ENCODE measurements at places on chromosomes 1 and 21.

- no peak for DNase-seq
Observed at GRCh38 chr1:31441073-31441472, 28.1 kb downstream of the SERINC2 start.

GRCh38 chr1:44019466-44019948, 11.8 kb downstream of the SLC6A9 start:
- no peak for DNase-seq

DNA sequence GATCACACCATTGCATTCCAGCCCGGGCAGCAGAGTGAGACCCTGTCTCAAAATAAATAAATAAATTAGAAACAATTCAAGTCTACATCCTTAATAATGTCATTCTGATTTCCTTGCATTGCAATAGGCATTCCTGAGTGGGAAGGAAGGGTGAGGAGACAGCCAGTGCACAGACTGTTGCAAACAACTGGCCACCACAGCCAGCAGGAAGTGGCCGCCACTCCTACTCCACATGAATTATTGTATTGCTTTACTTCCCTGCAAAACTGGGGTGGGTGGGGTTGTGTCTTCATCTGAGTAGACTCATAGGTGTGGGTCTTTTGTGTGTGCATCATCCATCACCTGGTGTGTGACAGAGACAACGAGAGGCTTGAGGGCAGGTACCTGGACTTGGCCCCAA, 60.1 kb downstream of the OPTC start:
- DNase-seq = no peak

GRCh38 chr1:26239936-26240335, 5.9 kb downstream of the CEP85 start:
- no peak for DNase-seq

GRCh38 chr21:20971296-20971921, 26.8 kb upstream of the NCAM2 start:
- DNase-seq = no peak

GRCh38 chr1:113210248-113210647, 137.2 kb downstream of the LRIG2 start:
- DNase-seq = no peak

DNA sequence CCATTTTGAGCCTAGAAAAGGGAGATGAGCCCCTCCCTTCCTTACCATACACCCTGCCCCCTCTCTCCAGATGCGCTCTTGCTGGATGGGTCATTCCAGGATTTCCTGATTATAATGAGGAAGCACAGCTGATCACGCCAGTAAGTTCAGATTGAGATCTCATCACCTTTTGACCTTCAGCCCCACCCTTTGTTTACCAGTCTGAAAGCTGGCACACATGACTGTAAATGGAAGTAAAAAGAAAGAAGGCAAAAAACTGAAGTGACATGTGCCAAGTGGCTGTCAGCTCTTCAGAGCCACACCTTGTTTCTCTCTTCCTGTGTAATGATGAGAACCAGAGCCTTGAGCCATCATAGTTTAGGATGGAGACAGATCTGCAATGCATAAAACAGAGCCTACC, 27.9 kb downstream of the S1PR1 start:
- DNase-seq = no peak

DNA sequence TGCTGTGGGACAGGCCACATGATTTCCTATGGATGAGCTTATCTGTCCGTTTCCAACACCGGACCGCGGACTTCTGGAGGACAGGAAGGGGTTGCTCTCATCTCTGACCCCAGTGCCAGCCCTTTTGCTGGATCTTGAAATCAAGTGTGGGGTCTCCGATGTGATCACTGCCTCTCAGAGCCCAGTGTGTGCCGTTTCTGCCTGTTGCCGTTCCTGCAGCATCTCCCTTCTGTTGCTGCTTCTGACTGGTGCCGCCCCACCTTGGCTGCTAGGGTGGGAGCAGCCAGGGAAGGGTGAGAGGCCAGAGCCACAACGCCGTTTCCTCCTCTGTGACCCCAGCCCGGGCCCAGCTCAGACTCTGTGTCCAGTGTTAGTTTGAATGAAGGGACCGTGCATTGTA, 67.3 kb upstream of the WNT4 start:
- no peak for DNase-seq

GRCh38 chr1:182910143-182910542, 42.8 kb downstream of the SHCBP1L start:
- DNase-seq = no peak

- no peak for DNase-seq
Observed at GRCh38 chr1:89068291-89068690, 3.3 kb upstream of the GBP1 start.

DNA sequence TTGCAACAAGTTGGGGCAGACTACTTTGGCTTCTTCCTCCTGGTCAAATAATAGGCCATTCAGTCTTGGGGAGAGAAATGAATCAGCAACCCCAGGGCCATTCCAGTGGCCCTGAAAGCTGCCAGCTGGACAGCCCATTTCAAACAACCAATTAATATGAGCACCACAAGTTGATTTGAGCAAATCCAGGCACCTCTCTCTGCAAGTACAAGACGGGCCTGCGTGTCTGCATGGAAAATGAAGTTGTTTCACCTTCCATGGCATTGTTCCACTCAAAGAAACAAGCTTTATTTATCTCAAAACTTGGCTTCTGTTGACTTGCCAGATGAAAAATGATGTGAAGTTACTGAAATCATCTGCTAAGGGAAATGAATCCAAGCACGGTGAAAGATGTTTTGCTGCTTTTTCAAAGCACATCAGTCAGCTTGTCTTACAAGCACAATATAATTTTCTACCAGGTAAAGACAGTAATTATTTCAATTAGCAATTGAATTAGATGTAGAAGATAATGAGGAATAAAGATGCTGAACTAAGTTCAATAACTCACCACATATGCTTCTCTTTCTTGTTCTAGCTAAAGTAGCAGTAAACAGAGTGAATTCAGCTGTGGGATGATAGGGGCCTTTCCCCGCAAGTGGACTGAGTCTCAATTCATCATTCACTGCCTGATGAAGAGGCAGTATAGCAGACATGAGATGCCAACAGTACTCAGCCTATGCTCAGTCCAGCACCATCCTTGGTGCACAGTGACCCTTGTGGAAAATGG, 95.2 kb upstream of the SSX2IP start:
- DNase-seq = no peak

- DNase-seq = no peak
Observed at GRCh38 chr1:57803586-57803985, 379.7 kb upstream of the DAB1 start.

GRCh38 chr1:107550358-107550757, 409.5 kb downstream of the NTNG1 start:
- no peak for DNase-seq

GRCh38 chr1:60069691-60070090, 3.9 kb downstream of the C1orf87 start:
- no peak for DNase-seq

GRCh38 chr1:22317231-22317919, 134.3 kb upstream of the ZBTB40 start:
- DNase-seq = no peak

GRCh38 chr1:27603309-27603680, 649 bp downstream of the AHDC1 start:
- DNase-seq = no peak

GRCh38 chr1:200888349-200888838, 6.3 kb upstream of the INAVA start:
- DNase-seq = no peak

- no peak for DNase-seq
Observed at GRCh38 chr1:47574451-47575165, 136.8 kb downstream of the FOXD2 start.

- DNase-seq = no peak
Observed at GRCh38 chr1:44672961-44673674, 1.2 kb downstream of the TMEM53 start.

- no peak for DNase-seq
Observed at GRCh38 chr1:99600782-99601181, 45.1 kb upstream of the PALMD start.

- no peak for DNase-seq
Observed at GRCh38 chr1:199338760-199339159, 688.8 kb upstream of the NR5A2 start.

DNA sequence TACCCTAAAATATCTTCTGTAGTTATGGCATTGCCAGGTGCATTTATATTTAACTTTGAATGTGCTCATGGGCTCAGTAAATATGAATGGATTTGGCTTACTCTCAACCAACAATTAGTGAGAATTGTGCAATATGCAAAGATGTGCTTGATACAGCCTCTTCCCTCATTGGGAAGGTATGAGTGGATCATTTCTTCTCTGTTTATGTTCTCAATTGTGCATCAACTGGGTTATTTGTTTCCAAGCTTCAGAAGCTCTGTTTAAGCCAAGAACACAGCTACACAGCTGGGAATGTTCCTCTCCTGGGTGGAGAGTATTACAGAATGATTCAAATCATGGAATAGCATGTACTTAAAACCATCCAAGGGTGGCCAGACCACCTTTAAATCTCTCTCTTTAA, 17.6 kb upstream of the MAP1LC3C start:
- no peak for DNase-seq

DNA sequence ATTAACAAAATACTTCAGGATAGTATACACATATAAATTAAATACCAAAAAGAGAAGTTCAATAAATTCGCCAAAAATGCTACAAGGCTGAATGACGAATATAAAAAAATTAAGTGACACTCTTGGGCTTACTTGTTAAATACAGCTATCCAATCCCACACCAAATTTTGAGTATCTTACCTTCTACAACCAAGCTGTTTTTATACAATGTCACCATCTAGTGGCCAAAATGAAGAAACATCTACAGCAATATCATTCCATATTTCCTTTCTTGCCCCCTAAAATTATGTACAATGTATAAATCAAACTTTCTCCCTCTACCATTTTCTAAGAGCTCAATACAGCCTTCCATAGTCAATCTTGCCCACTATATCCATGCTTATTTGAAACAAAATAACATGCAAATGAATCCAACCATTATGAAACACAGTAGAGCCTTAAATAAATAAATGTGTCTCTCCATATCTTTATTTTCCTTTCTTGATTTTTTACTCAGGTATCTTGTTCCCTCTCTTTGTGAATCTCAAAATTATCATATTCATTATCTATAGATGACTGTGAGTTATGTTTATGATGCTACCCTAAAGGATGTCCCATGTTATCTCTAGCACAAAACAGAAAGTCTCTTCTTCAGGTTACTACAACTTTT, 86.3 kb downstream of the ACBD6 start:
- no peak for DNase-seq

DNA sequence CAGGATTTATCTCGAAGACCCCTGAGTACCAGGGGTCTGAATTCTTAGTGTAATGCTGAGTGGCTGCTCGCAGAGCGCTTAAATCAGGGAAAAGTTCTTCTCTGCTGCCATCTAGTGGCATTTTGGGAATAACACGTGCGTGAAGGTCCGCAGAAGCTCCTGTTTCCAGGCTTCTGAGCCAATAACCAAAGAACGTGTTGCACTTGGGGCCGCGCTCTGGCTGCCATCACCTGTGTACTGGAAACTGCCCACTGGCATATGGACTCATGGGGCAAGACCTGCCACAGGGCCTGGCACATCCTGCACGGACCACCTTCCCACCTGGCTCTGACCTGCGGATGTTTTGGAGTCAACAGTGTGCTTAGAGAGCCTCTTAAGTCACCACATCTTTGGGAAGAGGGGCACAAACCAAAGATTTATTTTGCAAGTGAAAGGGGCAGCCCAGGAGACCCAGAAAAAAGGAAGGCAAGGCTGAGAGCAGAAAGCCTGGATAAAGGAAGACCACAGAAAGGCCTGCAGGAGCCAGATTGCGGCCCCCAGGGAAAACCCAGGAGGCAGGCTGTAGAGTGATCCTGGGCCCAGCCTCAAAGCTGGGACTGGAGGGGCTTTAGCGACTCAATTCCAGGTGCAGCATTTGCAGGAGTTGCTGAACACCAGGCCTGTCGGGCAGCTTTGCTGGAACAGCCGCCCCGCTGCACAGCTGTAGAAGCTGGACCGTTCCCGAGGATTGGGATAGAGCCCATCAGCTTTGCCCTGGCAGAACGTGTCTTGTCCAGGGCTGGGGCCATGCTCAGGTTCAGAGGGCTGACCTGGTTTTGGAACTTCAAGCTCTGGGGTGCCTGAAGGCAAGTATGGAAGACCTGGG, 13.0 kb downstream of the CHIT1 start:
- DNase-seq = peak; percentile 24

- no peak for DNase-seq
Observed at GRCh38 chr1:20558191-20558590, 5.8 kb downstream of the FAM43B start.

- peak; percentile 30 for DNase-seq
Observed at GRCh38 chr1:215845234-215845891, 278.3 kb downstream of the KCTD3 start.

GRCh38 chr1:86499987-86500593, 31.4 kb downstream of the CLCA1 start:
- no peak for DNase-seq

GRCh38 chr1:78678324-78678723, 28.7 kb downstream of the IFI44 start:
- no peak for DNase-seq

GRCh38 chr1:230365723-230366307, 60.3 kb downstream of the PGBD5 start:
- no peak for DNase-seq

DNA sequence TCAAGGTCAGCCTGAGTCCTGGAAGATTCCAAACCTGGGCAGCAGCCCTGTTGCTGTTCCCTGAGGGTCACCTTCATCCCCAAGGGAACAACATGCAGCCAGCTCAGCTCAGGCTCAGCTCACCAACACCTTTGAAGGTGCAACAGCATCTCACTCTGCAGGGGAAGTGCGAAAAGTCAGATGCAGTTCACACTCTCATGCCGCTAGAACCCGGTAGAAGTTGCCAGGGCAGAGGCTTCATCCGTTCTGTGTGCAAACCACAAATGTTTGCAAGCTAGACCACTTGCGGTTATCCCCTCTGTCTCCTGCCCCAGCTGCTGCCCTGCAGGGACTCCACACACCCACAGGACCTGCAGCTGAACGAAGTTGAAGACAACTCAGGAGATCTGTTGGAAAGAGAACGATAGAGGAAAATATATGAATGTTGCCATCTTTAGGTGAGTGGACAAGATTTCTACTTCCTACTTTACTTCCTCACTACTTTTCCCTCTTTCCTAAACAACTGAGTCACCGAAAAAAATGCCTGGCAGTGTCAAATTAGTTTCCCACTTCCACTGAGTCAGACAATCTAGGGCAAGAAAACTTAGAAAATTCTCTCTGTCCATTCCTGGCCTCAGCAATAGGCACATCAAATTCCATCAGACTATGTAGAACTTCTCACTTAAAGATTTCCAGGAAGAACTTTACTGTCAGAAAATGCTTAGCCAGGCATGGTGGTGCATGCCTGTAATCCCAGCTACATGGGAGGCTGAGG, 1.8 kb upstream of the FCRL6 start:
- DNase-seq = no peak

- DNase-seq = no peak
Observed at GRCh38 chr1:178520803-178521202, 7.9 kb downstream of the TEX35 start.

GRCh38 chr21:26835027-26835713, 10.0 kb downstream of the ADAMTS1 start:
- no peak for DNase-seq

- peak; percentile 35 for DNase-seq
Observed at GRCh38 chr1:107142140-107142542, 1.3 kb downstream of the NTNG1 start.

- DNase-seq = no peak
Observed at GRCh38 chr1:84541679-84542078, 32.6 kb downstream of the CTBS start.

GRCh38 chr1:154609398-154610380, 1.7 kb upstream of the ADAR start:
- DNase-seq = no peak

Data from AG09319 (cell line).